ENCODE measurements at places on chromosomes 5 and 9. TPM values are rescaled to one million over a fixed set of nuclear protein-coding genes. Genes with fewer than 3 reads are reported as not detected.

The REEP2 gene
- total RNA-seq, result 40.2 TPM

The ACTBL2 gene
- not detected for total RNA-seq

The IL7R gene
- 0.25 TPM for total RNA-seq

GRCh38 chr5:139190125-139190524 is 8.0 kb downstream of the SIL1 start:
- no peak overlapping the region for H3K4me3 ChIP-seq
- H3K27me3 ChIP-seq, result no peaks in the 10 kb centered on the region

DNA sequence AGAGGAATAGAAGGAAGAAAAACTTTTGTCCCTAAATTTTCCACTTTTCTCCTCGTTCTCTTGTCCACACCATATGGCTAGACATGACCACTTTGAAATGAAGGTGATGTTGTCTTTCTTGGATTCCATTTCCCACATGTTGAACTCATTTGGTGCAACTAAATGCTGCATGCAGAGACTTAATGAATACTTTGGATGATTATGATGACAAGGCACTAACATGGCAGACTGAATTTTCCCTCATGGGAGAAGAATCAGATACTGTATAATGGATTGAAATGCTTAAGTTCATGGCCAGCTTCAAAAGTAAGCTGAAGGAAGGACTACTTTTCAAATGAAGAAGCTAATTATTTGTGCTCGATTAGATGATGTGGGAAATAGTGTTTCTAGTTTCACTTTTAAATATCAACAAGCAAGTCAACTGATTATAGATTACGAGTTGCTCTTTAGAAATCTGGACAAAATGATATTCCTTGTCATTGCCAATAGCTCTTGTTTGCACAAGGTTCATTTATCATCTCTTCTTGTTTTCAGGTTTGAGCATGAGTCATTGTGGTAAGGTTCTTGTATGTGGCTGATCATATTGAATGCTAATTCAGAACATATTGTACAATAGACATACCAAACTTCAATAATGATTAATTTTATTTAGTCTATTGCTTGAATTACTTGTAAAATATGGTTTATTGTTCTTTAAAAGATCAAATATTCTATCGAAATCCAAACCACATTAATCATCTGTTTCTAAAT is 501.3 kb upstream of the FTMT start:
- no peaks in the 10 kb centered on the region for H3K4me1 ChIP-seq
- no peaks in the 10 kb centered on the region for H3K27me3 ChIP-seq
- DNase-seq, result no peak
- no peaks in the 10 kb centered on the region for H3K36me3 ChIP-seq
- H3K4me3 ChIP-seq, result no peak overlapping the region

GRCh38 chr9:38062498-38063362 is 6.3 kb downstream of the SHB start:
- no peak for DNase-seq
- peaks cover 9% of the 10 kb centered on the region for H3K27me3 ChIP-seq
- H3K4me1 ChIP-seq, result peaks cover 21% of the 10 kb centered on the region
- H3K36me3 ChIP-seq, result no peaks in the 10 kb centered on the region

DNA sequence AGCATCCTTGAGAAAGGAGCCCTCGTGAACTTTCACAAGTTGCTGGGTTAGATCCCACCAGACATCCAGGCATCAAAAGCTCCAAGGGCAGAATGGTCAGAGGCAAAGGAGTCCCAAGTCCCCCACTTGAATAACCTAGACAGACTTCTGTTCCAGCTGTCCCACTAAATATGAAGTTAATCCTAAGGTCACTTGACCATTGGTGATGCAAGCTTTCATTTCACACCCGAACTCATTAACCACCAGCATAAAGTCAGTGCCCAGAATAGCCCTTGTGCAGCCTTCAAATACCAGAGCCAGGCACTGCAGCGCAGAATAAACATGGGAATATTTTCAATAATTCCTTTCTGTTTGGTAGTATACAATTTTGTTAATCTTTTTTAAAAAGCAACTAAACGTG is 28.9 kb downstream of the OXCT1 start:
- H3K27me3 ChIP-seq, result no peaks in the 10 kb centered on the region
- H3K4me1 ChIP-seq, result no peaks in the 10 kb centered on the region
- no peak overlapping the region for H3K4me3 ChIP-seq
- H3K36me3 ChIP-seq, result no peaks in the 10 kb centered on the region

DNA sequence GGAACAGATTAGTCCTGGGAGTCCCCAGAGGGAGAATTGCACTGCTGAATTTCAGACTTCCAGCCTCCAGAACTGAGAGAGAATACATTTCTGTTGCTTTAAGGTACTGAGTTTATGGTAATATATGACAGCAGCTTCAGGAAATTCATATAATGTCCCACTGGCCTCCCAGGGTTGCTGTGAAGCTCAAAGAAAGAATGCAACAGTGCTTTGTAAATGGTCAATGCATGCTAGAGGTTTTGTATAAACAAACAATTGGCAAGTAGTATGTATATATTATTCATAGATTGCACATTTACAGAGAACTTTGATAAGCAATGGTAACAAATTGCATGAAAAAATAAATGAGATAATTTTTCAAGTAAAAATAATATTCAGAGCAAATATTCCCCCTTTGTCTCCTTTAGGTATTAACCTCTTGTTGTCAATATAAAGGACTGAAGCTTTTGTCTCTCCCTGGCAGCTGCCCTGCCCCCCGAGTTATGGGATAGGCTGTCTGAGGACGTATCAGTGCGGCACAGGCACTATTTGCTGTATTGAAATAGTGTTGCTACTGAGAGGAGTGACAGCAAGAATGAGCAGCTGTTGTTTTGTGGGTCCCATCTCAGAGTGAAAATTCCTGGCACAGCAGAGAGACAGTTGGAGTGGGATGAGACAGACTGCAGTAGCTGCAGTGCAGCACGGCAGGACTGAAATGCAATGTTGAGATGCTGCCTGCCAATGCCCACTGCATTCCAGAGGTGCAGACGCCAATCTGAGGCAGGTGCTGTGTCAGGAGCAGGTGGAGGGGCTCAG is 194.2 kb upstream of the GLRA1 start:
- no peaks in the 10 kb centered on the region for H3K4me1 ChIP-seq
- no peak overlapping the region for H3K4me3 ChIP-seq
- H3K36me3 ChIP-seq, result no peaks in the 10 kb centered on the region
- no peaks in the 10 kb centered on the region for H3K27me3 ChIP-seq
- H3K27ac ChIP-seq, result no peak overlapping the region

DNA sequence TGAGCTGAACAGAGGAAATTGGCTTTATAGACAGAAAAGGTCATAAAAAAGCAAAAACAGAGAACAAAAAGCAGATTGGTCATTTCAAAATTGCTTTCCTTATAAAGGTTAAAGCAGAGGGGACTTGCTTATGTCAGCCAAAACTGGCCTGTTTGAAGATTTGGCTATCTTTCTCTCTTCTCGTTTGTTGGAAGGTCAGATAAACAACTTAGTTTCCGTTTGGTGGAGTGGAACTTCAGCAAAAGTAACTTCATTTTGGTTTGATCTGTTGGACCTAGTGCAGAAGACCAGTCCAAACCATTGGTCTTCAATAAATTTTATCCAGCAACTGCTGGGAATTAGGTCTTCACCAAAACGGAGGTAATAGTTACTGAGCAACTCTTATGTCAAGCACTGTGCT is 45.1 kb upstream of the HMGCS1 start:
- H3K36me3 ChIP-seq, result no peaks in the 10 kb centered on the region
- DNase-seq, result no peak
- H3K27me3 ChIP-seq, result no peaks in the 10 kb centered on the region
- H3K4me1 ChIP-seq, result no peaks in the 10 kb centered on the region
- no peak overlapping the region for H3K4me3 ChIP-seq

GRCh38 chr5:97065475-97065874 is 76.9 kb downstream of the LIX1 start:
- H3K4me1 ChIP-seq, result 0 out of 2 replicates have a peak, but pooled peaks cover 4% of the 10 kb centered on the region
- no peaks in the 10 kb centered on the region for H3K27me3 ChIP-seq
- no peak overlapping the region for H3K27ac ChIP-seq
- no peaks in the 10 kb centered on the region for H3K36me3 ChIP-seq
- no peak for DNase-seq

DNA sequence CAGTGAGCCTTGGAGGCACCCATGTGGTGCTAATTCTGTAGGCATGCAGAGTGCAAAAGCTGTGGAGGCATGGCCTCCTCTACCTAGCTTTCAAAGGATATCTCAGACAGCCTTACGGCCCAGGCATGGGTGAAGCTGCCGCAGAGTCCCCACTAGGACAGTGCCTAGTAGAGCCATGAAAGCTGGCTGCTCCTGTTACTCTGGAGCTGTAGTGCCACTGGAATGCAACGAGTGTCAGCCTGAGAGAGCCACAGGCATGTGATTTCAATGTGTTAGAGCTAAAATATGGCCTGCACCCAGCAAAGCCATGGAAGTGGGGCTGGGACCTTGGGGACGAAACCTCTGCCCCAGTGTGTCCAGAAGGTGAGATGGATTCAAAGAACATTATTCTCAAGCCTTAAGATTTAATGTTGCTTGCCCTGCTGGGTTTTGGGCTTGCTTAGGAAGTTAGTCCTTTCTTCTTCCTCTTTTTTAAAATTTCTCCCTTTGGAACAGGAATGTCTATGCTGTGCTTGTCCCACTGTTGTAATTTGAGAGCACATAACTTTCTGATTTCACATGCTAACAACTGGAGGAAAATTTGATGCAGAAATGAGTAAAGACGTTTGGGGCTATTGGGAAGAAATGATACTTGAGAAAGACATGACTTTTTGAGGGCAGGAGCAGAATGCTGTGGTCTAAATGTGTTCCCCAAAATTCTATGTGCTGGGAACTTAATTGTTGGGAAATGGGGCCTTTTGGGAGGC is 298.4 kb downstream of the PSAT1 start:
- no peaks in the 10 kb centered on the region for H3K4me1 ChIP-seq
- no peak for DNase-seq
- no peak overlapping the region for H3K4me3 ChIP-seq
- H3K36me3 ChIP-seq, result no peaks in the 10 kb centered on the region
- H3K27ac ChIP-seq, result no peak overlapping the region
- H3K27me3 ChIP-seq, result no peaks in the 10 kb centered on the region
